ENCODE measurements at places on chromosomes 1 and 21. TPM values are rescaled to one million over a fixed set of nuclear protein-coding genes. Genes with fewer than 3 reads are reported as not detected.

DNA sequence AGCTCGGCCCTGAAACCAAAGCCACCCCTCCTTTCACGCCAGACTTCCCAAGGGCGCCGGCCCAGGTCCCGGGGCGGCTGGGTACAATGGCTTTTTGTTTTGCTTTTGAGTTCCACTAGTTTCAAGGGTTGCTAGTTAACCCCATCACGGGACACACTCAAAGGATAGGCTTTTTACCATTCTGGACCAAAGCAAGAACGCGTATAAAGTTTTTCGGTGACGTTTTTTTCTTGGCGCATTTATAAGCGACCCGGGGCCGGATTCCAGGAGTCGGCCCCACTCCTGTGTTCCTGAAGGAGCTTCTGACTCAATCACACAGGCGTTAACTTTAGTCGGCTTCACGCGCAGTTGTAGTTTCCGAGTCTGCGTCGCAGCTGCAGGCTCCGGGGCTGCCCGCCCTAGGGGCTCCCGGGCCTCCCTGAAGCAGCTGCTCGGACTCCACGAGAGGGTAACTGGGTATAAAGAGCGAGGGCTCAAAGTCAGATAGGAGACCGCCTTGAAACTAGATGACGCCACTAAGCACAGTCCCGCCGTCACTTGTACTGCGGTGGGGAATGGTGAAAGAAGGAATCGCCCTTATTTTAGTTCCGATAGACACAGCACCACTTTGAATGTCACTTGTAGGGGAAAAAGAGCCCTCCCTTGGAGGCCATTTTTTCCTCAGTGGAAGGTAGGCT is 707 bp upstream of the KLHL21 start:
- peak overlapping the region; percentile 76 for H3K4me3 ChIP-seq
- H3K4me1 ChIP-seq = peaks cover 22% of the 10 kb centered on the region
- H3K36me3 ChIP-seq = no peaks in the 10 kb centered on the region

DNA sequence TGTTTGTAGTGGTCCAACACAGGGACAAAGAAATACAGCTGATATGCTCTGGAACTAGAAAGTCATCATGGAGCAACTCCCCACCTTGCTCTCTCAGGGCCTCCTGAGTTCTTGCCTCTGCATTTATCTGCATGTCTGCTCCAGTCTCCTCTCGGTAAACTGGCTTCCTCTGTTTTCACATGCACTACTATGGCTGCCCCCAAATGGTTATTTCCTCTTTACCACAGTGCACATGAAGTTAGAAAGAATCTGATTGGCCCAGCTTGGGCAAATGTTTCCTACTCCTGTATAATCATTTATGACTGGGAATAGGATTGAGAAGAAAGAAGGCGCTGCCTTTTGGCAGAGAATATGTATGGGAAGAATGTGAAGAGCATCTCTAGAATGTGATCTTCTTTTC is 16.5 kb upstream of the PSMB2 start:
- no peak overlapping the region for H3K4me3 ChIP-seq
- DNase-seq = no peak
- peaks cover 10% of the 10 kb centered on the region for H3K27me3 ChIP-seq
- no peak overlapping the region for H3K27ac ChIP-seq

DNA sequence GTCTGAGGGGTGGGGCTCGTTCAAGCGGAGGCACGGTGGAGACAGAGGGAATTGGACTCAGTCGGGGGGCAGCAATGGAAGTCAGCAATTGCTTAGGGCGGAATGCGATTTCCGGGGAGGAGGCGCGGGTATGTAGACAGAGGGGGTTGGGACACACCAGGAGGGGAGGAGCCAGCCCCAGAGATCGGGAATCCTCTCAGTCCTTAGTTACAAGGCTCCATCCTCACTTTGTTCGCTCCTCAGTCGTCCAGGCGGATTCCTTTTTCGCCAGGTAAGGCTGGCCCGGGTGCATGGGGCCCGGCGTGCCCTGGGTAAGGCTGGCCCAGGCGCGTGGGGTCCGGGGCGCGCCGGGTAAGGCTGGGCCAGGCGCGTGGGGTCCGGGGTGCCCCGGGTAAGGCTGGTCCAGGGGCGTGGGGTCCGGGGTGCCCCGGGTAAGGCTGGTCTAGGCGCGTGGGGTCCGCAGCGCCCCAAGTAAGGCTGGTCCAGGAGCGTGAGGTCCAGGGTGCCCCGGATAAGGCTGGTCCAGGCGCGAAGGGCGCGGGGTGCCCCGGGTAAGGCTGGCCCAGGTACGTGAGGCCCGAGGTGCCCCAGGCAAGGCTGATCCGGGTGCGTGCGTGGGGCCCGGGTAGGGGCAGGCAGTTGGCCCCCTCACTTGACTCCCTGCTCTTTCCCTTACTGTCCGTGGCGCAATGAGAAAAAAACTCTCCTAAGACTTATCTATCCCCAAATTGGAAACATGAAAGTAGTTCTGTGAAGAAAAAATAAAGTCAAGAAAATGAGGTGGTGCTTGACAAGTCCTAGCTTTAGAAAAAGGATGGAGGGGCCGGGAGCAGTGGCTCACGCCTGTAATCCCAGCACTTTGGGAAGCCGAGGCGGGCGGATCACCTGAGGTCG is at the start of gene L1TD1:
TSS of gene L1TD1 (plus strand) at position 199 of the 894 bp plus-strand sequence. CDS start 11,780 bp downstream, outside the sequence.
- peaks cover 12% of the 10 kb centered on the region for H3K27me3 ChIP-seq
- peaks cover 6% of the 10 kb centered on the region for H3K36me3 ChIP-seq
- H3K4me3 ChIP-seq = peak within 1 kb of the TSS; percentile 78
- H3K27ac ChIP-seq = no peak within 1 kb of the TSS

- H3K4me1 ChIP-seq = peaks cover 13% of the 10 kb centered on the region
- no peak overlapping the region for H3K27ac ChIP-seq
- DNase-seq = no peak
These were observed 698.0 kb downstream of the PTPRU start for GRCh38 chr1:29934255-29934772.

DNA sequence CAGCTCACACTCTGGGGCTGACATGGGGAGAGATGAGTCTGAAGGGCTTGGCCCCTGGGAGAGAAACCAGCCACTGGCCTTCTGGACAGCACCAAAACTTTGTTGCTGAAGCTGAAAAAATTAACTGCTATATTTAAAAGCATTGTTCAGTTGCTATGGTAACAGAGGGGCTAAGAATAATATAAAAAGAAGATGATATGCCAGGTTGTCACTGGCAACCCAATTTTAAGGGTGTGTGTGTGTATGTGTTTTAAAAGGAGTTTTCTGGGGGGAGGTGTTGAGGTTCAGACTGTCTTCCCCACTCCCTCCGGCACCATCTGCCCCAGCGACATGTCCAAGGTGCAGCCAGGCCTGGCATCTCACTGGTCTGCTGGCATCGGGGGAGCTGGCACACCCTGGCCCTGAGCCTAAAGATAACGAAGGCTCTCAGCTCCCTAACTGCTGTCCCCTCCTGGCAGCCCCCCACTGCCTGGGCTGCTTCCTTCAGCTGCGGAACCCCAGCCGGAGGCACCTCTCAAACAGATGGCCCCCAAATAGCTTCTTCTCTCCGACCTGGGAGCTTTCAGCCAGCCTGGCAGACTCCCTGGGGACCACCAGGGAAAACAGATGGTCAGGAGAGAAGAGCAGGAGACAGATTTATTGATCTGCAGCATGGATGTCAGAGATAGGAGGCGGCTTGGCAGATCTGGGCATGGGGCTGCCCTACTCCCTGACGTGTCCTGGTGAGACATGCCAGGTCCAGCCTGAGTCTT is 203.9 kb downstream of the HIVEP3 start:
- H3K4me3 ChIP-seq = peak overlapping the region; percentile 67
- peak; percentile 77 for DNase-seq
- H3K4me1 ChIP-seq = peaks cover 47% of the 10 kb centered on the region
- peaks cover 31% of the 10 kb centered on the region for H3K27me3 ChIP-seq
- peaks cover 4% of the 10 kb centered on the region for H3K36me3 ChIP-seq

GRCh38 chr1:247548769-247549182 is at the start of gene GCSAML:
GCSAML (plus strand) TSS chr1:247549134; CDS start chr1:247549192, 58 bp downstream.
- H3K4me1 ChIP-seq = no peaks in the 10 kb centered on the region
- H3K4me3 ChIP-seq = no peak within 1 kb of the TSS
- H3K36me3 ChIP-seq = no peaks in the 10 kb centered on the region
- no peak within 1 kb of the TSS for H3K27ac ChIP-seq
- H3K27me3 ChIP-seq = no peaks in the 10 kb centered on the region
- DNase-seq = no peak

DNA sequence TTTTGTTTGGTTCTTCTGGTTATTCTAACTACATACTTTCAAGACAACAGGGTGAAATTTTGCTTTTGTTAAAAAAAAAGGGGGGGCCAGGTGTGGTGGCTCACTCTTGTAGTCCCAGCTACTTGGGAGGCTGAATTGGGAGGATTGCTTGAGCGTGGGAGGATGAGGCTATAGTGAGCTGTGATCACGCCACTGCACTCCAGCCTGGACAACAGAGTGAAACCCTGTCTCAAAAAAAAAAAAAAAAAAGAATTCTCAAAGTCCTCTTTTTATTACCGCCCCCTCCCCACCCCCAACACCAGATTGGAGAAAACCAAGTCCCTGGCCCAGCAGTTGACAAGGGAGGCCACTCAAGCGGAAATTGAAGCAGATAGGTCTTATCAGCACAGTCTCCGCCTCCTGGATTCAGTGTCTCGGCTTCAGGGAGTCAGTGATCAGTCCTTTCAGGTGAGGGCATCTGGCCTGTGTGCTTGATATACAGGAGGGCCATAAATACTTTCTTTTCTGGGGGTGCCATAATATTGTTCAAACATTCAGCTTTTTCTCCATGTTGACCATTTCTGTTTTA is 50.2 kb downstream of the LAMC2 start:
- no peak overlapping the region for H3K4me3 ChIP-seq
- DNase-seq = no peak

GRCh38 chr1:53068314-53069099 is 6.5 kb downstream of the PODN start:
- peaks cover 3% of the 10 kb centered on the region for H3K4me1 ChIP-seq
- no peaks in the 10 kb centered on the region for H3K36me3 ChIP-seq
- peak overlapping the region; percentile 48 for H3K27ac ChIP-seq
- peaks cover 9% of the 10 kb centered on the region for H3K27me3 ChIP-seq

- no peak overlapping the region for H3K27ac ChIP-seq
- peaks cover 21% of the 10 kb centered on the region for H3K36me3 ChIP-seq
- no peak overlapping the region for H3K4me3 ChIP-seq
- no peaks in the 10 kb centered on the region for H3K4me1 ChIP-seq
- H3K27me3 ChIP-seq = peaks cover 3% of the 10 kb centered on the region
These were observed 29.9 kb downstream of the BCAR3 start for GRCh38 chr1:93651695-93652094.

DNA sequence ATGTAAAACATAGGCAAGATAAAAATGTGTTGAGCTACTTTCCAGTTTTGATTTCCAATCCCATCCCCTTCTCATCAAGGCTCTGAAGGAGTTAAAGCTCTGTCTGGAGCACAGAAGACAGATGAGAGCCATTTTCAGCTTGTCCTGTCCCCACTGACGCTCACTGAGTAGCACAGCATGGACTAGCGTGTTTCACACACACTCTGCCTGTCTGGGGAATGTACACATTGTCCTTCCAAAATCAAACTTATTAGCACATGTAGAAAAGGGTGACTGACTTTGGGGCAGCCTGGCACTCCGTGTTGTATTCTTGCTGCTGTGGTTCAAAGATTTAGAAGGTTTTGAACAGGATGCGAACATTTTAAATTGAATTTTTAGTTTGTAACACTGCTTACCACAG is 139.2 kb downstream of the NEK7 start:
- H3K4me3 ChIP-seq = peak overlapping the region; percentile 73
- H3K27ac ChIP-seq = peak overlapping the region; percentile 89
- peak; percentile 14 for DNase-seq
- no peaks in the 10 kb centered on the region for H3K36me3 ChIP-seq
- peaks cover 49% of the 10 kb centered on the region for H3K4me1 ChIP-seq

SLFNL1 gene
- 0.20 TPM for total RNA-seq

CFHR2 gene
- not detected for total RNA-seq

ANP32E gene
- total RNA-seq = 24.3 TPM

LDLRAD1 gene
- total RNA-seq = not detected

LCE2A gene
- not detected for total RNA-seq

HSD3B1 gene
- total RNA-seq = not detected

Data from glutamatergic neuron (in vitro differentiated cells).